ENCODE measurements at places on chromosomes 3 and 15.

GRCh38 chr3:142896201-142896755 lies 7.4 kb upstream of the PCOLCE2 start:
- H3K4me3 ChIP-seq: no peak overlapping the region
- H3K27ac ChIP-seq: peak overlapping the region; percentile 46
- H3K4me1 ChIP-seq: peaks cover 13% of the 10 kb centered on the region
- peak; percentile 74 for DNase-seq
- H3K27me3 ChIP-seq: peaks cover 8% of the 10 kb centered on the region

GRCh38 chr15:92109191-92109873 lies 255.8 kb downstream of the SLCO3A1 start:
- H3K4me3 ChIP-seq: no peak overlapping the region
- H3K27me3 ChIP-seq: peaks cover 3% of the 10 kb centered on the region
- H3K4me1 ChIP-seq: no peaks in the 10 kb centered on the region
- H3K36me3 ChIP-seq: no peaks in the 10 kb centered on the region
- no peak for DNase-seq

DNA sequence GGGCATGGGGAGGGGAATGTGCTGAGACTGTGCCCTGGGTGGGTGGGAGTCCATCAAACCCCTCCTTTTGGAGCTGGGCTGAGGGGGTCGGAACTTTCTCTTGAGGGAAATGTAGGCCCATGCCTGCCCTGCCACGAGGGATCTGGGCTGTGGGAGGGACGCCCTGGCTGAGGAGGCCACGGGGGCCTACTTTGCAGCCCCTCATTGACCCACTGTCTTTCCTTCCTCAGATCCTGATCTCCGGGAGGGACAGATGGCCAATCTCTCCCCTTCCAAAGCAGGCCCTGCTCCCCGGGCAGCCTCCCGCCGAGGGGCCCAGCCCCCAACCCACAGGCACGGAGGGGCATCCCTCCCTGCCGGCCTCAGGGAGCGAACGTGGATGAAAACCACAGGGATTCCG lies 25.3 kb downstream of the LOXL1 start:
- H3K4me3 ChIP-seq: peak overlapping the region; percentile 25
- no peak for DNase-seq

DNA sequence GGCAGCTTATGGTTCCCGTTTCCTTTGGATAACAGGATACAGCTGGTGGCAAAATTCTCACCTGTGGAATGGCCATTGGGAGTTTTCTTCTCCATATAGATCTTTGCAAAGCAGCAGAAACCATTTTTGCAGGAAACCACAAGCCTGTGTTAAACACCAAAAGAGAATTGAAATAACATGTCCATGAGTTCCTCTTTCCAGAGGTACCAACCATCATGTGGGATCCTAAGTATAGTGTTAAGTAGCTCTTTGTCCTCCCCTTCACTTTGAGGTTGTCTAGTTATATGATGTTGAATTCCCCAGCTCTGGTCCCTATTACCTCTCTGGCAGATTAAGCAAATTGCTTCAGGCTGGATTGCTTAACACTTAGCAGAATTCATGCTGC lies 94.9 kb downstream of the AKAP13 start:
- no peaks in the 10 kb centered on the region for H3K36me3 ChIP-seq
- peak overlapping the region; percentile 6 for H3K27ac ChIP-seq
- no peak for DNase-seq
- no peaks in the 10 kb centered on the region for H3K27me3 ChIP-seq

GRCh38 chr3:146621723-146622122 lies 16.6 kb upstream of the PLSCR5 start:
- peaks cover 1% of the 10 kb centered on the region for H3K27me3 ChIP-seq
- no peak for DNase-seq
- no peaks in the 10 kb centered on the region for H3K36me3 ChIP-seq
- no peak overlapping the region for H3K27ac ChIP-seq
- H3K4me3 ChIP-seq: no peak overlapping the region
- H3K4me1 ChIP-seq: no peaks in the 10 kb centered on the region

DNA sequence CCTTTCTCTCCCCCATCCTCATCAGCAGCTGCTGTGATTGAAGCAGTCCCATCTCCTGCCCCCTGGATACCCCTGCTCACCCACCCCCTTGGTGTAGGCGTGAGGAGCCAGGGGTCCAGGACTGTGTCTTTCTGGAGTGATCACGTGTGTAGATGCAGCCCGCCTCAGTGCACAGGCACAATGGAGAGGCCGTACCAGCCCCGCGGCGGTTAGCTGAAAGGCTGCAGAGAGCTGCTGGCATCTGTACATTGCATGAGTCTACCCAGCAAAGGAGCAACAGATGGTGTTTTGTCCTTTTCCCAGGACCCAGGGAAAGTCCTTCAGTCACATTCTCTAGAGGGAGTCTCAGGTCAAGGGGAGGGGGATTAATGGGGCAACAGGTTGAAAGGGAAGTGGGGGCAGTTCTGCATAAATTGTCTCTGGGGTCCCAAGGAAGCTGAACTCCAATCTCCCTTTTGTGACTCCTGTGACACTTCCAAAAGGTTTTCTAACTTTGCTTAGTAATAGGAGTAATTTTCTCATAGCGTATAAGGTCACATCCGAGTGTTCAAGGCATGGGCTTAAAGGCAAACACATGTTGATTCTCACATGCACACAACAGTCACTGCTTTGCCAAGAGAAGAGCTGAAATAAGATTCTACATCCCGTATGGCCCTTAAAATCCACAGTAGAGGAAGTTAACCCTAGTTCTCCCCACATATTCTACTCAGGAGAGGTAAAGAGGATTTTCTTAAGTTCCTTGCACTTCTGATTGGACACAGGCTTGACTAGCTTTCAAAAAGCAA lies 7.1 kb downstream of the CSPG5 start:
- no peak overlapping the region for H3K4me3 ChIP-seq
- no peaks in the 10 kb centered on the region for H3K4me1 ChIP-seq
- DNase-seq: no peak
- H3K36me3 ChIP-seq: no peaks in the 10 kb centered on the region
- no peak overlapping the region for H3K27ac ChIP-seq

DNA sequence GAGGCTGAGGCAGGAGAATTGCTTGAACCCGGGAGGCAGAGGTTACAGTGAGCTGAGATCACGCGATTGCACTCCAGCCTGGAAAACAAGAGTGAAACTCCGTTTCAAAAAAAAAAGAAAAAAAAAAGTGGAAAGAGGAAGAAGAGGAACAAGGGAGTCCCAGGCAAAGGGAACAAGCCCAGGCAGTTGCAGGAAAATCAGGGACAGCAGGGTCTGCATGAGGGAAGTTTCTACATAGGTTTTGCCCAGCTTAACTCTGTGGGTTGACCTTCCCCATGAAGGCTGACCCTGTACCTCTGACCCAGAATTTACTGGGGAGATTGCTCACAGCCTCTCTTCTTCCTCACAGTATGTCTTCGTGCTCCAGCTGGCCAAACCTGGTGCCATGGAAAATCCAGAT lies 12.3 kb downstream of the RBP1 start:
- no peak overlapping the region for H3K27ac ChIP-seq
- H3K27me3 ChIP-seq: no peaks in the 10 kb centered on the region
- DNase-seq: no peak

GRCh38 chr15:74988007-74988800 lies 7.2 kb upstream of the SCAMP5 start:
- peaks cover 15% of the 10 kb centered on the region for H3K4me1 ChIP-seq
- H3K27ac ChIP-seq: no peak overlapping the region
- H3K27me3 ChIP-seq: peaks cover 17% of the 10 kb centered on the region
- no peak overlapping the region for H3K4me3 ChIP-seq

DNA sequence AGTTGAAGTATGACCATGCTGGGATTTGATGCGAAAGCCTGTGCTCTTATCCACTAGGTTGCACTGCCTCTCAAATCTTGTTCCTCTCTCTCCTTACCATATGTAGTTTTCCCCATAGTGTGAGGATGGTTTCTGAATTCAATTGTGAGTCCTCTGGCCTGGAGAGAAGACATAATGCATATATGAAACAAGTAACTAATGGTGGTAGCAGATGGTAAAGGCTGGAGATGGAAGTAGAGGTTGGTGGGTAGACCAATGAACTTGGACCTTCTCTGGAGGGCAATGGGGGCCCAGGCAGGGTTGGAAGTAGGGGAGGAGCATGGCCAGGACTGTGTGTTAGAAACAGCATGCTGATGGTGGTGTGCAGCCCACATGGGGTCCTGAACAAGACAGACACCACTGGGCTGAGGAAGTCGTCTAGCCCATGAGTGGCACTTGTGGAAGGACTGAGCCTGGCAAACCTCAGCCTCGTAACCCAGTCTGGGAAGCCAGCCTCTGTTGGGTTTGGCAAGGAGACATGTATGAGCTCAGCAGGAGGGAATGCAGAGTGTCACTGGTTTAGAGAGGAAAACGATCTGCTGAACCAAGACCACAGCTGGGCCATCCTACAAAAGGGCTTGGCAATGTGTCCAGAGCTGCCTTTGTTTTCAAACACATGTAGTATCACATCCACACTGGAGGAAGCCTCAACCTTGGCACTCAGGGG lies 18.5 kb upstream of the LMCD1 start:
- H3K4me3 ChIP-seq: no peak overlapping the region
- H3K4me1 ChIP-seq: peaks cover 39% of the 10 kb centered on the region
- H3K27ac ChIP-seq: peak overlapping the region; percentile 42
- DNase-seq: peak; percentile 94
- H3K36me3 ChIP-seq: peaks cover 9% of the 10 kb centered on the region

DNA sequence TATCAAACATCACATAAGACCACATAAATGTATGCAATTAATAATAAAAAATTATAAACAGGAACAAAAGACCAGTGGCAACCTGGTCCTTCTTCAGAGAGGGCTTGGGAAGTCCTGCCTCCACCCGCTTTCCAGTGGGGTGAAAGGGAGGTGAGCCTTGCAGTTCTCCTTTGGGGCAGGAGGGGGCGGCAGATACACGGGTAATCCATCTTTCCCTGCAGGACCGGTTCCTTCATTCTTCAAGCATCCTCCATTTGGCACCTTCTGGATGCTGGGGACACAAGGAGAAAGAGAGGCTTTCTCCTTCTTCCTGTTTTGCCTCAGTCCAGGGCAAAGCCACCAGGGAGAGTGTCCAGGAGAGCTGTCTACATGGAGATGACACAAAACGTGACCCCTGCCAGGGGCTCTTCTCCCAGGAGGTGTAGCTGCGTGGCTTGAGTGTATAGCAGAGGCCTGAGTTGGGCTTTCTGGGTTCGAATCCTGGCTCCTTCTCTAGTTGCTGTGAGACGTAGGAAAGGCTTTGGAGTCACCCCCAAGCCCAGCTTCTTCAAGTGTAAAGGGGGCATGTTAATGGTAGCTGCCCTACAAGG lies 23.2 kb downstream of the RPLP1 start:
- no peaks in the 10 kb centered on the region for H3K27me3 ChIP-seq
- no peak overlapping the region for H3K27ac ChIP-seq
- DNase-seq: peak; percentile 63
- peaks cover 6% of the 10 kb centered on the region for H3K36me3 ChIP-seq
- peaks cover 18% of the 10 kb centered on the region for H3K4me1 ChIP-seq

DNA sequence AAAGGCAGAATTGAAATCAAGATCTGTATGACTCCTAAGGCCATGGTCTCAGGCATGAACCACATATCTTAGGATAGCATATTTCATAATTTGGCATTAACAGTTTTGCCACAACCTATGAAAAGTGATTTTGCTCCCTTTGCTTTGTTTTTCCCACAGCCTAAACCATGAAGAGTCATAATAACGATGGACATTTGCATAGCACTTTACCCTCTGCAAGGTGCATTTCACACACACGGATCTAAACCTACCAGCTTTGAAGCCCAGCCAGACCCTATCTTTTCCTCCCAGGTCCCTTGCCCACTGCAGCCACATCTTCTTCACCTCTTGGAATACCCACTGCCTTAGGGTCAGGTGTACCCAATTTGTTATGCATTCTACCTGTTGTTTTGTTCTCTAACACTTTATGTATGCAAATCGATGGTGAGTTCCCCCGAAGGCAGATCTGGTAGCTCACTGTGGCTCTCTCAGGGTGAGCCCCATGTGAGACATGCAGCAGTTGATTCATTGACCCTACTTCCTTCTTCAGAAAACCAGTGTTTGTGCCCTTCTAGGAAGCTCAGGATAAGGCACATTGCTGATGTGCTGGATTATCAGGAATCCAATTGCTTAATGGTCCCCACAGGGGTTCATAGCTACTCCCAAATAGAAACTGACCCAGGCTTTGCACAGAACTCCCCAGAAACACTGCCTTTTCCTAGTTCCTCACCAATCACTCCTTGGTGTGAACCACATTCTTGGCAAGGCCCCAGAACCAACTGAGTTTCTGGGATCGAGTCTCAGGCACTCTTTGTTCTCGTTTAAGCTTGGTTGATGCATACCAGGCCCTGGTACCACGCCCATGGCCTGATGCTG lies 8.7 kb downstream of the ARHGAP31 start:
- peak overlapping the region; percentile 73 for H3K27ac ChIP-seq
- peaks cover 70% of the 10 kb centered on the region for H3K4me1 ChIP-seq
- H3K36me3 ChIP-seq: peaks cover 35% of the 10 kb centered on the region
- H3K4me3 ChIP-seq: no peak overlapping the region

GRCh38 chr3:48553361-48553760 lies 3.2 kb downstream of the PFKFB4 start:
- no peaks in the 10 kb centered on the region for H3K36me3 ChIP-seq
- H3K27ac ChIP-seq: no peak overlapping the region
- DNase-seq: no peak
- peaks cover 5% of the 10 kb centered on the region for H3K27me3 ChIP-seq
- no peak overlapping the region for H3K4me3 ChIP-seq

DNA sequence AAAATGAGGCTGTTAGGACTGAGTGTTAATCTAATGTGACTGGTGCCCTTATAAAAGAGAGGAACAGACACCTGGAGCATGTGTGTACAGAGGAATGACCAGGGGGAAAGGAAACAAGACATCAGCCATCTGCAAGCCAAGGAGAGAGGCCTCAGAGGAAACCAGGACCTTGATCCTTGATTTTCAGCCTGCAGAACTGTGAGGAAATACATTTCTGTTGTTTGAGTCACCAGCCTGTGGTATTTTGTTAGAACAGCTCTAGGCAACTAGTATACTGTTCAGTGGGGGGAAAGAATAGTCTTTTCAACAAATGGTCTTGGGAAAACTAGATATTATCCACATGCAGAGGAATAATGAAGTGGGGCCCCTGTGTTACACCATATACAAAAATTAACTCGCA lies 80.6 kb downstream of the CCR1 start:
- H3K4me3 ChIP-seq: peak overlapping the region; percentile 22
- DNase-seq: peak; percentile 88
- peaks cover 37% of the 10 kb centered on the region for H3K4me1 ChIP-seq
- H3K36me3 ChIP-seq: no peaks in the 10 kb centered on the region

GRCh38 chr3:25441234-25441856 lies 13.3 kb downstream of the RARB start:
- H3K36me3 ChIP-seq: no peaks in the 10 kb centered on the region
- H3K4me3 ChIP-seq: no peak overlapping the region
- H3K27ac ChIP-seq: no peak overlapping the region
- H3K27me3 ChIP-seq: peaks cover 10% of the 10 kb centered on the region
- no peak for DNase-seq

GRCh38 chr15:101642361-101642760 lies 9.8 kb downstream of the TM2D3 start:
- no peak overlapping the region for H3K4me3 ChIP-seq
- no peak for DNase-seq
- peaks cover 20% of the 10 kb centered on the region for H3K36me3 ChIP-seq
- H3K27ac ChIP-seq: peak overlapping the region; percentile 40
- peaks cover 2% of the 10 kb centered on the region for H3K27me3 ChIP-seq

GRCh38 chr3:105401691-105402149 lies 35.0 kb downstream of the ALCAM start:
- H3K27me3 ChIP-seq: peaks cover 6% of the 10 kb centered on the region
- DNase-seq: peak; percentile 38
- peak overlapping the region; percentile 45 for H3K4me3 ChIP-seq
- H3K4me1 ChIP-seq: peaks cover 70% of the 10 kb centered on the region

Data from HFFc6 (cell line).